ENCODE measurements at places on chromosomes 7 and 10.
A peak's percentile ranks its signal among the peaks of the same experiment; 100 is the strongest.

- DNase-seq: no peak
Observed at GRCh38 chr7:131858611-131859010, 302.2 kb upstream of the PODXL start.

DNA sequence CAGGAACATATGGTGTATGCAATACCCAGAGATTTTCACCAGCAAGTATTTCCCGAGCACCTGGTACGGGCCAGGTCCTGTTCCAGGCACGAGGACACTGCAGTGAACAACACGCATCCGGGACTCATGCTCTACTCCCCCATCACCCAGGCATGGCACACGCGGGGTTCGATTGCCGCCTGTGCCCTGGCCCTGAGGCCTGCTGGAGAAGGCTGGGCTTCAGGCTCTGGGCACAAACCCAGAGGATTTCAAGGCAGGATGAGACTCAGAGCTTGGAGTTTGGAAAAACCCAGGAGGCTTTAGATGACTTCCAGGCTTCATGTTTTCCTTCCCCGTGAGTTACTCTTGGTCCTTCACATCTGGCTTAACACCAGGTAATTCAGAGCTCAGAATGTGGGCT, 143.5 kb downstream of the NEURL1 start:
- no peak for DNase-seq

- no peak for DNase-seq
Observed at GRCh38 chr10:133185421-133185820, 25.4 kb downstream of the KNDC1 start.

GRCh38 chr7:155808549-155809331, 3.5 kb downstream of the SHH start:
- DNase-seq: no peak

- DNase-seq: peak; percentile 93
Observed at GRCh38 chr10:122307669-122308416, 36.7 kb downstream of the BTBD16 start.

DNA sequence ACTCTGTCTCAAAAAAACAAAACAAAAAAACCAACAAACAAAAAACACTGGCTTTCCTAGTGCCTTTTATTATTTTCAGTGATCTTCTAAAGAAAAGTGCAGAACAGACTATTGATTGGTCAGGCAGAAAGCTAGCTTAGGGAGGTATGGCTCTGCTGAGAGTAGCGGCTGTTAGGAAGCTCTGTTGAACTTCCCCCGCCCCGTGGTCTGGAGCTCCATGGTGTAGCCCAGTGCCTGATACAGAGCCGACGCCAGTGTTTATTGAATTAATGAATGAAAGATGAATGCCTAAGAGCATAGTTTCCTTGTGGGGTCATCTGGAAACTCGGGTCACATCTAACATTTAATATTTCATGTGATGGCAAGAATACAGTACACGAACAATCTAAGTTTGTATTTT, 90.5 kb upstream of the ARMC3 start:
- no peak for DNase-seq

GRCh38 chr7:51046103-51046466, 263.4 kb upstream of the GRB10 start:
- no peak for DNase-seq

DNA sequence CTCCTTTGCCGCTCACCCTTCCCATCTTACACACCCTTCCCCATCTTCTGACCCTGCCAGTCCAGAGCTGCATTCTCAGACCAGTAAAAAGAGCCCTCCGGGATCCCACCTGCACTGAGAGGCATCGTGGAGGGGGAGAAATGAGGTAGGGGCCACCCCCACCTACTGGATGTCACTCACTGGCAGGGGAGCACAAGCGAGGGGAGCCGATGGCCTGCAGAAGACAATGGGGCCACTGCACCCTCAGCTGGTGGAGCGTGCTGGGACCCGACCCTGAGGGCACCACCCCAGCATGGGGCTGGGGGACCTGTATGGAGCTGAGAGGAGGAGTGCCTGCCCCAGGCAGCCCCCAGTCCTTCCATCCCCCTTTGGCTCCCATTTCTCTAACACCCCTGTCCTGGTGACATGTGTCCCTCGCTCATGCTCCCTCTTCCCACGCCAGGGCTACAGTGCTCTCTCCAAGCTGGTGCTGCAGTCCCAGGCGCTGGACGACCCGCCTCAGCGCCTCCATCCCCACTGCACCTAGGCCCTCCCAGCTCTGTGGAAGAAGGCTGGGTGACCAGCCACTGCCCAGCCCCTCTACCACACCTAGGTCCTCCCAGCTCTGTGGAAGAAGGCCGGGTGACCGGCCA, 49.8 kb downstream of the RASGEF1A start:
- DNase-seq: no peak

GRCh38 chr7:72161534-72161933, 250.6 kb downstream of the CALN1 start:
- no peak for DNase-seq

- no peak for DNase-seq
Observed at GRCh38 chr7:117176206-117176605, 146.7 kb downstream of the WNT2 start.

GRCh38 chr7:11843113-11843765, 11.2 kb upstream of the THSD7A start:
- DNase-seq: no peak

GRCh38 chr7:156219307-156220077, 407.2 kb upstream of the SHH start:
- no peak for DNase-seq

- no peak for DNase-seq
Observed at GRCh38 chr7:151631570-151631952, 111.9 kb upstream of the RHEB start.

DNA sequence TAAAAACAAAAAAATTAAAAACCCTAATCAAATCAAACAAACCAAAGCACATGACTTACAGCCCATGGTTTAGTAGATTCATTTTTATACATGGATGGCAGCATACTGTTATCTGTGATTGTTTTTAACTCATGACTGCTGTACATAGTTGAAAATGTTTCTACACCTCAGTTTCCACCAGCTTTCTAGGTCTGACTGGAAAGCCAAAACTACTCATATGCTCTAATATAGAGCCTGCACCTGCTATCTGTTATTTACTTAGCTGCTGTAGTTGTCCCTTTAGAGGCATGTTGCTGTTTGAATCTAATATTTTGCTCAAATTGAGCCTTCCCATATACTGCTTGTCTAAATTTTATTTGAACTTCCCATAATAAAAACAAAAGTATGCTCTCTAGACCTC, 289.9 kb upstream of the LRRN3 start:
- no peak for DNase-seq

DNA sequence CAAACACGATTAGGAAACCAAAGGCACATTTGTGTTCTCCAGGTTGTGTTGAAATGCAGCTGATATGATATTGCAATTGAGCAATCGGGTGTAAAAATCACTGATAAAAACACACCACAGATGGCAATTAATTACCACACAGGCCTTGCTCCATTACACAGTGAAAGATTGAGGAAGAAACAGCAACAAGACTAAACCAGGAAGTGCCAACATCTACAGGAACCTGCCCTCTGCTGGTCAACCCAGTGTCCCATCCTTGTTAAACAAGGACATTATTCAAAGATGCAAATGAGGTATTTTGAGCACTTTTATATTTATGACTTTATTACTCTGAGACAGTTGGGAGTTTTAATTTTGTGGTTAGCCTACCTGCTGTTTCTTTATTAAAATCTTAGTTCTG, 765.6 kb upstream of the GHITM start:
- no peak for DNase-seq

DNA sequence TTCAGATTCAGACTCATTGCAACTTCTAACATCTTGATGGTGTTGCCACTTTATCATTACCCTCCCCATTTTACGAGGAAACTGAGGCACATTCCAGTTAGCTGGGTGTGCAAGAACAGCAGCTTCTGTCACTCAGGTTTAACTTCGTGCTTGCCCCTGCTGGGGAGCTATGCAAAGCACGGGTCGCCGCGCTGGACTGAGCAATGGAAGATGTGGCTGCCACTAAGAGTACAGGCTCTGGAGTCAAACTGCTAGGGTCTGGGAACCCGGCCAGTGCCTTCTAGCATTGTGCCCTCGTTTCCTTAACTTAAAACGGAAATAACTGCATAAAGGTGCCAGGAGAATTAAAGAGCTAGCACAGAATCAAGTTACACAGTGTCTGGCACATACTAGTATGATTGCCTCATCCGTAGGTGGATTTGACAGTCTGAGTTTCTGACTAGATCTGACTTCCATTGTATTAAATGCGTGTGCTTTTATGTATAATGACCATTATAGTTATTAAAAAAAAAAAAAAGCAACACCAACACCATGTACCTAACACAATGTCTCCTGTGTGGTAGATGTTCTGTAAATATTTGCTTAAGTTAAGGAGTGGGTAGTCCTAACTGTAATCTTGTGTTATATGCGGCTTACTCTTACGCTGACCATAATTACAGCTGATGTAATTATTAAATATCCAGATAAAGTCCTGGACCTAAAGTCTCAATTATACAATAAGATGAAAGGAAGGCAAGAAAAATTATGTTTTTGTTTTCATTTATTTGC, 842 bp downstream of the ZNF22 start:
- DNase-seq: no peak

DNA sequence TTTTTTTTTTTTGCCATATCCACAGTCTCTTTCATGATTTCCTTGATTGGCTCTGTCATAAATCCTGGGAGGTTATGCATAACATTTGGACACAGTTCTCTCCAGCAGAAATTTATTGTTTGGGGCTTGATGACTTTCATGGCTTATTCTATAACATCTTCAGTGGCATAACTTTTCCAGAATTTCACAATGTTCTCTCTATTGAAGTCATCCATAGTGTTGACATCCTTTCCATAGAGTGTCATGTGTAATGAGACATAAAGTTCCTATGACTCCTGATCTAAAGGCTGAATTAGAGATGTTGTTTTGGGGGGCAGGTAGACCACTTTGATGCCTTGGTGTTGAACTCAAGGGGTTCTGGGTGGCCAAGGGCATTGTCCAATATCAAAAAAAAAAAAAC, 36.7 kb upstream of the STK17A start:
- no peak for DNase-seq

DNA sequence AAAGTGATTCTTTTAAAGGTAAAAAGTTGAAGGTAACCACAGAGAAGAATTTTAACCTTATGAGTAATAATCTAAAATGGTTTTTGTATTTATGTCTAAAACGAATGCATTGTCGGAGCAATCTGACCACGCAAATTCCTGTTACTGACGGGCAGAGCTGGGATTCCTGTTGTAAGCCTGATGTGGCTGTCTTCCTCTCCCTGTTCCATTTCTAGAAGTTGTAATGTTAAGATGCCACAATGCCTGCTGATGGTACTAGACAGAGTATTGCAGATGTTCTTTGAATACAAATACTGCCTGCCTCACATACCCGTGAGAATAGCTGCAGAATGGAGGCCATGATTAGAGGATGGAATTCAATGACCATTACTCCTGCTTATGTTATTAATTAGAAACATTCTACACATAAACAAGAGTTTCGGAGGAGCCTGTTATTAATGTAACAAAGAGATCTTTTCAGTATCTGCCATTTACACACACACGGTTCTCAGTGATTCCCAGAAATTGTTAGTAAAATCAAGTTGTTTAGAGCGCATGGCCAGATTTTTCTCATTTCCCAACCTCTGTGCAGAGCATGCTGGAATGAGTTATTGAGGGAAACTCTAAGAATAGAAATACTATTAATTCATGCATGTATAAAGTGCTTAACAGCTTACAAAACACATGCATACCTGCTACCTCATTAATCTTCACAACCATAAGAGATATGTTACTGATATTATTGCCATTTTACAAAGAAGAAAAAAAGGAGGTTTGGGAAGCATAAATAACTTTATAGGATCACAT, 196.8 kb downstream of the PTN start:
- DNase-seq: peak; percentile 71

GRCh38 chr7:78164459-78164858, 365.9 kb downstream of the PHTF2 start:
- no peak for DNase-seq

- DNase-seq: no peak
Observed at GRCh38 chr7:148684289-148684830, 14.3 kb upstream of the CUL1 start.

Measured in skeletal muscle cell (primary cell).